ENCODE measurements at places on chromosomes 2 and 18.

DNA sequence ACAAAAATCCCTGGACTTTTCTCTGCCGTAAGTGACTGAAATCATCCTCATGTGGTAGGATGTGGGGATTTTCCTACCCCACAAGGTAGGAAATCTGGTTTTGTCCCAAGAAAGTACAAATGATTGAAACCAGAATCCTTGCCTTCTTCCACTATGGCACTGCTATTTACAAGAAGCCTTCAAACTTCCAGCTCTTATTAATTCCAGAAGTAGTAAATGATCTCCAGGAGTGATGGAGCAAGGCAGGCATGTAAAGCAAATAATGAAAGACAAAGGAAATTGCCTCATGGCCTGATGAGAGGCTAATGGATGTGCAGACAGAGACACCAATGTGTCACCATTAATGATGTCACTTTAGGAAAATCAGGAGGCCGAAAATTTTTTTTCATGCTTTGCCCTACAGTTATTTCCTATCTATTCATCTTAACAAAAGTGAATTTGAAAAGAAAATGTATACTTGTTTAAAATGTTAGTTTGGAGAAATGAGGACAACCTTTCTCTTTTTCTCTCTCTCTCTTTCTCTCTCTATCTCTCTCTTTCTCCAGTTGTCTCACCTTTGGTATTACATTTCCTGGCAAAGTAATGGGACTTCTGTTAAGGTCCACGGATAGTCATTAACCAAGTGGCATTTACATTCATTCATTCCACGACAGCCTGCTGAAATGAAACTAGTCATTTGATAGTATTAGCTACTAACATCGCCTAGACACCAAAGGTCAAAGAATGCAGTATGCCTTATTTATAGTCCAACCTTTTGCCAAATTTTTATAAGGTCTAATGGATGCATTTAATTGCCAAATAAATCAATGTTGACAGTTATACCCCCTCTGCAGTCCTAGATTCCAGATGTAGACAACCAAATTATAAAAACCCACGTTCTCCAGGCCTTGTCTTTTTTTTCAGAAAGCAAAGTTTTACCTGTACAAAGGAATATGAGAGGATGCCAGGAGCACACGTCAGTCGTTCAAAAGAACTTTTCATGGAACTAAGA, 5.0 kb upstream of the EVA1A start:
- DNase-seq, result no peak

- no peak for DNase-seq
Observed at GRCh38 chr18:25451077-25451658, 99.2 kb upstream of the ZNF521 start.

DNA sequence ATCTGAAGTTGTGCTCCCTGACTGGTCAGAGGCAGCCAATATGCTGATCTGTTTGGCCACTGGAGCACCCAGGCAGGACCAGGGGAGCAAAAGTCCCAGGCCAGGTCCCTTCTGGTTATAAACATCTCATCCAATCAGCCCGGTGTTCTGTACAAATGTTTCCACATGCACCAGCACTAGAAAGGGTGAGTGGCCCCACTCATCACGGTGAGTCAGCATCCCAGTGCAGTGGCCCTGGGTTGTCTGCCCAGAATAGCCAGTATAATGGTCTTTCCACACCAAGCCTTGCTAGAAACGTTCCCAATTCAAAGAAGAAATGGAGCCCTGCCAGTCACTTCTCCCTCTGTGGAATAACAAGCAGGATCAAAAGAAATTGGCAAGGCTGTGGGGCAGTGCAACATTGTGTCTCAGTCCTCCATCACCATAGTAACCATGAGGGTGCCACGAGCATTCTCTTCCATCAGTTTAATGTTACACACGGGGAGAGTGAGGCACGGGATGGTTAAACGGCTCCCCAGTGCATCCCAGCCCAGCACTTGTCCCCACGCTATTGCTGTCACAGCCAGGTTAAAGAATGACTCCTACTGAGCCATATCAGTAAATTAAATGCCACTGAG, 174.9 kb downstream of the SEPTIN10 start:
- no peak for DNase-seq

DNA sequence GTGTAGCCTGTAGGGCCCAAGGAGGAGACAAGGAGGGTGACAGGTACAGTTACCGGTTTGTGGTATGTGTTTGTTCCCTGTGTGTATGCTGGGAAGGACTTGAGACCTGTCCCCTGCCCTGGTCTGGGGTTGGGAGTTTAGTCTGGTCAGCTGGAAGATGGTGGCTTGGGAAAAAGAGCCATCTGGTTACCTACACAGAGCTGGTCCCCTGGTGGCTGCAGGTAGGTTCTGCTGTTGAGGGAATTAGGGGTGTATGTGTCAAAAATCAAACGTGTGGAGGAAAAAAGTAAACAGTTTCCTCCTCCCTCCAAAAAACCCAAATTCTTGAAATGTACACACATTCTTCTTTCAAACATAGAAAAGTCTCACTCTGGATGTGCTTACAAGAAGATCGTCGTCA, 24.3 kb downstream of the PTMA start:
- no peak for DNase-seq
